Stimulated activated CD8-positive, alpha-beta memory T cell treated with anti-CD3 and anti-CD28 coated beads, Interleukin-15, amount 100 ng/mL, for 24 hours (primary cell): ENCODE measurements at places on chromosomes 3 and 15.

DNA sequence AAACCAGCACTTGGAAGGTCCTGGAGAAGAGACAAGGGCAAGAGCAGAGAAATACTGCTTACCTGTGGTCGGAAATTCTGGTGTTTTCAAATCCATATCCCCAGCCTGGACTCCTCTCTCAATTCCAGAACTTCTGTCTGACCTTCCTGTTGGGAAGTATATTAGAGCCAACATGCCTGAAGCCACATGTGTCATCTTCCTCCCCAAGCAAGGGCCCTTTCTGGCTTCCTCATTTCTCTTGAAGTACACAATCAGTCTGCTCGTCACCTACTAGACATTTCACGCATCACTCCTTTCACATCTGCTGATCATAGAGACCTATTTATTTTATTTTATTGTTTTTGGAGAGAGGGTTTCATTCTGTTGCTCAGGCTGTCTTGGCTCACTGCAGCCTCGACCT is 8.4 kb downstream of the PARP14 start:
- DNase-seq: no peak

DNA sequence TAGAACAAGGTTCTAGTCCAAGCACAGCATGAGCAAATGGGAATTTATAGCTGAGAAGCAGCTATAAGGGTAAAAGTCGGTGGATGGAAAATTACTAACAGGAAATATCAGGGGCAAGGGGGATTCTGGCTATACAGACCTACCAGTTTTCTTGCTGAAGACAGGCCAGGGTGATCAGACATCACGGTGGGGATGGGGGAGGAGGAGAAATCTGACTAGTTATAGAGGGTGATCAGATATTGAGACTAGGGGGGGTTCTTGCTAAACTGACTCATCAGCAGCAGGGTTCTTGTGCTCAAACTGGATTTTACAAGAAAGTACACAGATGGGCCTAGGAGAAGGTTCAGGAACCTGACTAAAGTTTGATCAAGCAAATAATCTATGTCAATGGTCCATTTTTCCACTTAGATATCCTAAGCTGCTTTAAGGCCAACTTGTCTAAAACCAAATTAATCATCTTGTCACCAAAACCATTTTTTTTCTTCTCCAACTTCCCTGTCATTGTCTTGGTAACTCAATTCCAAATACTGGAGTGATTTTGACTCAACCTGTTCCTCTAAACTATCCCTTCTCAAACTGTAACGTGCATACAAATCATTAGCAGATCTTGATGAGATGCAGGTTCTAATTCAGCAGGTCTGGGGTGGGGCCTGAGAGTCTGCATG is 4.6 kb downstream of the TMEM212 start:
- no peak for DNase-seq

DNA sequence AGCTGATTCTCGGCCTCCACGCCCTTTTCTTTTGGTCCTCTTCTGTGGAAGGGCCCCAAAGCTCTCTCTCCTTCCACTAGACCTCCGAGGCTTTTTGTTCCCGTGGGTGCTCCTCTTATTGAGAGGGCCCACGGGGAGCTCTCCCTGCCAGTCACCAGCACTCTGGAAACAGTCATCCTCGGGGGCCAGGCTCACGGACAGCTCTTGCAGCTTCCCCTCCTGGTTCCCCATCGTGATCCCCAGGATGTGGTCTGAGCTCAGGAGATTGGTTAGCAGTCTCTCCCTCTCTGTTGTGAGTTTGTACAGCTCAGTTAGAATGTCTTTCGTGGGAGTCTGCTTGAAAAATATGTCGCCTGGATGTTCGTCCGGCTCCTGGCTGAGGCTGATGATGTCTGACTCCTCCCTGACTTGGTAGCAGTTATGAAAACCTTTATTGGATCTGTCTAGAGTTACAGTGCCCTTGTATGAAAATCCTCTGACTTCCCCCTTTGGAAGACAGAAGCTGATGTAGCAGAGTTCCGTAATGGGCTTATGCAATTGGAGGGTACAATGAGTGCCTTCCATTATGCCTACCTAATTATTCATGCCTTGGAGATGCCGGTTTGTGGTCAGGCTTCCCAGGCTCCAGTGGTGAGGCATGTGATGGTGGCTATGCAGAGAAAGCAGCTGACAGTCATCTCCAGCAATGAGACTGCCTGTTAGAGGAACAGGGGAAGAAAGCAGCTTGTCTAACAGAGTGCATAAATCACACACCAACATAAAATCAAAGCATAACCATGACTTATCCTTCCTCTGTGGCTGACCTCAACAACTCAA is 40.0 kb downstream of the FMN1 start:
- no peak for DNase-seq

DNA sequence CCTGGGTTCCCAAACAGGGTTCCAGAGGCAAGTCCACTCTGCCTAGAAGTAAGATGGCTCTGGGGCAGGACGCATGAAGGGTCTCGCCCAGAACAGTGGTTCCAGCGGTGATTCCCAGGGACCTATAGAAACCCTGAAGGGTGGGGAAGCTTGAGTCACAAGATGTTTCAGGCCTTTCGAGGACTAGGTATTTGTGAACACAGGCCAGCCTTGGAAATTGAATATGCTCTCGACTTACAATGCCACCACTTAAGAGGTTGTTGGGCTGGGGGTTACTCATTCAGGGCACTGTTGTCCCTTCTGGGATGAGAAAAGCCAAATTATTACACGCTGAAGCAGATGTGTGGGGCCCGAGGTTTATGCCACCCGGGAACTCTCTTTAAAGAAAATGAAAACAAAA is 152.0 kb downstream of the TJP1 start:
- no peak for DNase-seq

DNA sequence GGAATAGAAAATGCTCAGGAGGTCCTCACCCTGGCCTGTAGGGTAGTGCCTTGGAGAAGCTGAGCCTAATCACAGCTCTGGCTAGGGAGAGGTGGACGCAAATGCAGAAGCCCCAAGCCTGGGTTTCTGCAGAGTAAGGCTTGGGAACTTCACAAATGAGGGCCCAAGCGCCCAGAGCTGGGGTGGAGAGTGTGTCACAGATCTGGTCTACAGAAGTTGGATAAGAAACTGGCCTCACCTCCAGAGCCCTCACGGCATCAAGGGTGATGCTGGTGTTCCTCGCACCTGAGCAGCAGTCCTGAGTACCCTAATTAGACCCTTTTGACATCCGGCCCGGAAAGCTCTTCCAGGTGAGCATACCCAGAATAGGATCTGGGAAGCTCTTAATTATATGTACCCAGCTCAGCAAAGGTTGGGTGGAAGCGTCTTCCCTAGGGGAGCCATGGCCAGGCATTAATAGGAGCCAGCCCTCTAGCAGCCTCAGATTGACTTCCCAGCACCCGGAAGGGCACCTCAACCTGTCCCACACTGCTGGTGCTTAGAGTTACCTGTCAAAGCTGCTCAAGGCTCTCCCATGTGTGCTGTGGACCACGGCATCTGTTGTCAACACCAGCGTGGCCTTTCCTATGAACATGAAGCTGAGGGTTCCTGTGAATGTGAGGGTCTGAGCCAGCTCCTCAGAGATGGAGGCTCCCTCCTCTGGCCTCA is 31.8 kb downstream of the RBM5 start:
- DNase-seq: no peak

- DNase-seq: no peak
Measured at GRCh38 chr3:181718987-181719911, 7.5 kb downstream of the SOX2 start.

DNA sequence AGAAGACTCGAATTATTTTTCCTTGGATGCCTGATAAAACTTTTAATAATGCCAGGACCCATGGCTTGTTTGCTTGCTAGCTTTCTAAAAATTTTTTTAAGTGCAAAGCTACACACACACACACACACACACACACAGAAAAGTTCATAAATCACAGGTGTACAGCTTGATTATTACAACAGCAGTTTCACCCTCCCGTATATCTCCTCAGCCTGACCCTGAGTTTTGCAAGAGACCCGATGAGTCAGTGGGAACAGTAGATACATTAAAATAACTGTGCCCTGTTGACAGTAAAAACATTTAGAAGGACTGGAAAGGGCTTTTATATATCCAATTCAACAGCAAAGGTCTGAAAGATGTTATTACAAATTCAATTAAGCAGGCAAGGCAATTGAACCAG is 46.7 kb downstream of the EMC4 start:
- DNase-seq: no peak

GRCh38 chr3:50237133-50237651 is 1.2 kb downstream of the GNAI2 start:
- no peak for DNase-seq

DNA sequence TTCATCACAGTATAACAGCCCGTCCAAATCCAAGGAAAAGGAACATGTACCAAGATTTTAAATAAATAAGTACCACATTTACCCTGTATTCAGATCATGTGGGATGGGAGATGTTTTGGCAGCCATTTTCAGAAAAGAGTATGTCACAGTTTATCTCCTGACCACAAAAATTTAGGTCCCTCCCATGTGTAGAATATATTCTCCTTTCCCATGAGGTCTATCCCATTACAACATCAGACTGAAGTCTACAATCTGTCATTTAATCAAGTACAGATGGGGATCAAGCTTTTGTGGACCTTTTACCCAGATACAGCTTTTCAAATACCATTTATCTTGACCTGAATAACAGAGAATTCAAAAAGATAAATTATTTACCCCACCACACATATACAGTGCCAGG is 444.5 kb downstream of the PLOD2 start:
- no peak for DNase-seq

DNA sequence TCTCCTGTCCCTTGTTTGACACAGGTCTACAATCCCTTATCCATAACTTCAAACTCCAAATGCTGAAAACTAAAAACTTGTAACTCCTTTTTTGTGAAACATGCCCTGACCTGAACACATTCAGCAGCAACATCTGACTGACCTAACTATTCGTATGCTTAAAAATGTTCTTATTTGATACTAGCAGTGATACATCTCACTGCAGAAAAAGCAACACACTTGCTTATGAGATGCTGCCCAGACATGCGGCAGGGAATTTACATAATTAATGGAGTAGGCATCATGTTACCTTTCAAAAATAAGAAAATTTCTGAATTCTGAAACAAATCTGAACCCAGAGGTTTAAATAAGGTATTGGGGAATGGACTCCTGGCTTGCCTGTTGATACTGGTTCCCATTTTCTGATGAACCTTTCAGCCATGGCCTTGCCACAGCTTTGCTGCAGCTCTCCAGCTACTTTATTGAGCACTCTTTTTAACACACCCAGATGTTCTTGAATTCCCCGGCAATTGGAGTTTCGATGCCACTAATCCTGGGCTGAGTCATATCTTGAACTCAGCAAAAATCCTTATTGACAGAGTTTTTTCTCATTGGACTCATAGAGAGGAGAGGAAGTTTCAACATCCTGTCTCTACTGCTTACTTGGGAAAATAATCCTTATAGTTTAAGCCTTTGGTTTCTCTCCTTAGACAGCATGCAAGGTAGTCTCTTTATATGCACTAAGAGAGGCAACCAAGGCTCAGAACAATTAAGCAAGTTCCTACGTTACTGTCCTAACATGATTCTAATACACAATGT is 296.6 kb upstream of the LMCD1 start:
- DNase-seq: no peak

DNA sequence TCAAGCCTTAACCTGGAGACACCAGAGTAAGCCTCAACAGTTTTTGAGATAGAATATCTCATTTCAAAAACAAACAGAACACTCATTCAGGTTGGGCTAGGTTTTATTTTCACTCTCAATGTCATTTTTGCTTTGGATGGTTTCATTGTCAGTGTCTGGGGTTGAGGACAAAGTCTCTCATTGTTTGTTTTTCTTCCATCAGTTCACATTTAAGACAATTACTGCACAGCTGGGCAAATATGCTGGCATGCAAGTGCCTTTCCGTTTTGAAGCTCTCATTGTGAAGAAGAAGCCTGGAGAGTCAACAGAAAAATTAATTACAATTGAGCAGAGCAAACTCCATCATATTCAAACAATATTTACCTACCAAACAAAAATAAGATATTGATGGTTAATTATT is 1050.0 kb downstream of the TBL1XR1 start:
- DNase-seq: no peak

GRCh38 chr3:185999221-185999620 is 61.4 kb upstream of the TRA2B start:
- DNase-seq: no peak

GRCh38 chr15:78012643-78013077 is 64.9 kb downstream of the TBC1D2B start:
- no peak for DNase-seq

DNA sequence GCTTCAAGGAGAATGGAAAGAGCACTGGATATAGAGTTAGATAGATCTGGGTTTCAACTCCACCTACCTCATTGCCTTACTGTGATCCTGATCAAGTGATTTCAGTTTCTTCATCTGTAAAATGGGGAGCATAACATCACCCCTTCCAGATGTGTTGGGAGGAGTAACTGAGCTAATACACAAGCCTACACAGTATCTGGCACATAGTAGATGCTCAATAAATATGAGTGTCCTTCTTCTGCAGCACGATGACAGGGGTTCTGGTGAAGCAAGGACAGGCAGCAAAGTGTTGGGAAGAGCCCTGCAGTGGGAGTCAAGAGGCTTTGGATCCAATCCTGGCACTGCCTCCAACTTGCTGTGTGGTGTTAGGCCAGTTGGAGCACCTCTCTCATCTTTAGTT is 270.0 kb downstream of the UACA start:
- no peak for DNase-seq

DNA sequence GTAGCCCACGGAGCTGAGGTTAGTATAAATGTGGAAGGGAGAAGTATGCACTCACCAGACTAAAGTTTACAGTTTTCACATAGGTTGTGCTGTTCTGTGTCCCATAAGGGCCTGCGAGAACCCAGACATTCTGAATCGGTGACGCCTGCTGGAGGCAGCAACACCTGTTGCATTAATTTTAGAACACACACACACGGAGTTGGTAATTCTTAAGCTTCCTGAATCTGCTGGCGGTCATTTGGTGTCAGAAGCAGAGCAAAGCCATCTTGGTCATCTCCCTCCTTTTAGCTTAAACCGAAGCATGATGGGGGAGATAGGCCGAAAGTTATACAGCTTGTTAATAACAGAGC is 41.1 kb upstream of the AP3B2 start:
- DNase-seq: no peak

GRCh38 chr3:39133093-39133490 is 20.3 kb downstream of the CSRNP1 start:
- DNase-seq: no peak

GRCh38 chr3:114829783-114830182 is 317.3 kb downstream of the ZBTB20 start:
- no peak for DNase-seq

DNA sequence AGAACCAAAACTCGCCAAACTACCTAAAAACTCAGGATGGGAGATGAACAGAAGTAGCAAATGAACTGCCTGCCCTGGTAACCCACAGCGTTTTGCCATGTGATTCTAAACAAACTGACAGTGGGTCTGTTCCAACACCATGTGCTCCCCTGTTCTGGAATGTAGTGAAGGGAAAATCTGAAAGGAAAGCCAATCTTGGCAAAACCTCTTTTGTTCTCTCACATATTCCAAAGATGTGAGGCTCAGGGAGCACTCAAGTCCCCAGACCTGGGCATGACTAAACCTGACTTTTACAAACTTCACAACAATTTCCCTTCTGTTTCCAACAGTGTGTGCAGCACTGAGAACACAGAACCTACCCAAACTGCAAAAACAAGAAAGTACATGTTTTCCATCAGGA is 116.1 kb downstream of the IMPG2 start:
- DNase-seq: no peak

- no peak for DNase-seq
Measured at GRCh38 chr15:78129077-78129750, 2.0 kb downstream of the CIB2 start.
